ENCODE measurements at places on chromosomes 2 and 18.

GRCh38 chr18:62979176-62979575, 263.8 kb downstream of the PHLPP1 start:
- peak; percentile 44 for DNase-seq

DNA sequence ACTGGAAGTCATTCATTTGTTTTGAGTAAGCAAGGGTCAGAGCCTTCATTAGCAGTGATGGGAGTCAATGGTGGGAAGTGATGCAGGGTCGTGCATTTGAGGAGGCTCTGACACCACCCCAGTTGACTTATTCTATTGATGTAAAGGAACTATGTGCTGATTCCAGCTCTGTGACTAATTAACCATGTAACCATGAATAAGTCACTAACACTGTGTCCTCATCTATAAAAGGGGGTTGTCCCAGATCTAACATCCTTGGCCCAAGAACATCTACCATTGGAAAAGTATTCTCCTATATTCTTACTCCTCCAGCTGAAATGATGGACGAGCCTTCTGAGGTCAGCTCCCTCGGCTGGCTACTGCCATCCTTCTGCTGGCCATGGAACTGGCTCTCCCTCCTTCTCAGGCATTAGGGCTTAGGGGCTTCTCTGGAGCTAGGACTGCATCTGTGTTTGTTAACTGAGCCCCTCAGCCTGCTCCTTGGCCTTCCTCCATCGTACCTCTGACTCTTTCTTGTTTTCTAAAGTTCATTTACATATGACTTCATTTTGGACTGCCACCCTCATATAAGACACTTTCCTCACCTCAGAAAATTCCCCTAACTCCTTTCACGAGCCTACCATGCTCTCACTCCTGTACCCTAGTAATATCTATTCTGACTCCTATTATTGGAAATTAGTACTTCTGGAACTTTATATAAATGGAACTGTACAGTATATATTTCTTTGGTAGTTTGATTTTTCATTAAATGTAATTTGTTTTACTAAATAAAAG, 115.5 kb downstream of the KCTD1 start:
- DNase-seq = no peak

GRCh38 chr2:187638840-187639239, 84.6 kb upstream of the TFPI start:
- no peak for DNase-seq

DNA sequence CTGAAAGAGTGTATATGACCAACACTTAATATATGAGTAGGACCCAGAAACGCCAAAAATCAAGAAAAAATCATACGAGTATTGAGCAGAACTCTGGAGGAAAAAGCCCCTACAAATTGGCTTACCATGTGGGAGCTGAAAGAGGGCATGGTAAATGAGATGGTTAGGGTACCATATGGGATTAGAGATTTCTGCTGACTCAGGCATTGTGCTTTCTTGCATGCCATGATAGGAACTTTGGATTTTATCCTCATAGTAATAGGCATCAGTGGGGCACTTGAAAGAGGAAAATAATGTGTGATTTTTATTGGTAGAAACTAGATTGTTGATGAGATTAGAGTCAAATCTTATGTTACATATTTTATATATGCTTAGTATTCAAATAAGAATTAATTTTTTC, 271.1 kb downstream of the CBLN2 start:
- no peak for DNase-seq

GRCh38 chr2:238659231-238659630, 188.7 kb upstream of the TWIST2 start:
- DNase-seq = no peak

DNA sequence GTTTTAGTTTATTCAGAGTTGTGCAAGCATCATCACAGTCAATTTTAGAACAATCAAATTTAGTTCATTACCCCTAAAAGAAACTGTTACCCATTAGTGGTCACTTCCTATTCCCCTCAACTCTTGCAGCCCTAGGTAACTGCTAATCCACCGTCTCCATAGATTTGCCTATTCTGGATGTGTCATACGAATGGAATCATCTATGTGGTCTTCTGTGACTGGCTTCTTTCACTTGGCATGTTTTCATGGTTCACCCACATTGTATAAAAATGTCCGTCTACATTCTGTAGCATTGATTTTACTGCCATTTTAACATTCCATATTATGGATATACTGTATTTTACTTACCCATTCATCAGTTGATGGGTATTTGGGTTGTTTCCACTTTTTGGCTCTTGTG, 5.3 kb upstream of the CEP68 start:
- DNase-seq = no peak

DNA sequence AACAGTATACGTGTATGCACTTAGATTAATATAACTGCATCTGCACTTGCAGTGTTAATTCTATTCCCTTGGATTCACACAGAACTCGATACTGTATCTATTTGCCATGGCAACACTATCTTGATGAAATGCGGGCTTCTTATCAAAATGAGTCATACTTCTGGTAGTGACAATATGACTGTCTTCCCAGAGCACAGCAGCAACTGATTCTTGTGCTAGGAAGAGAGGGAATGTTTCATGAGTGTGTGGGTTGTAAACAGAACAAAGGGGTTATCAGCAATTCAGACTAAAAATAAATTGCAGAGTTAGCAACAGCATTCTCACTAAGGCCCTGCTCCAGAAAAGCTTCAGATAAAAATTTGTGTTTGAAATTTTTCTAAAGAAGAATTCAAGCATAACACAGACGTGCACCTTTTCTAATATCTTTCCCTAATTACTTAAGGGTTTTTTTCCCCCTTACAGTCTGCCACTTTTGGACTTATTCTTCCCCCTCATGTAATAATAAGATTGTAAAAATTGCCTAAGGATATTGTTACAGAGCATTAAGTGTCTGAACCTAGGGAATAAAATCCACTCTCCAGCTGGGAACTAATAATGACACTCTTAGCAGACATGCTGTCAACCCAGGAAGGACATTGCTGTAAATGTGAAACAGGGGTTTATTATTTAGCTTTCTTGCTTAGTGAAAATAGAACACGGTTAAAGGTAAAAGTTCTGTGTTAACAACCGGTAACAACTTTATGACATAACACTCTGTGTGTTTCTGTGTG, 99.9 kb upstream of the SLC38A11 start:
- no peak for DNase-seq

All from NCI-H1694 (cell line).